Foreskin keratinocyte (primary cell): ENCODE measurements at places on chromosomes 5 and 9. TPM values are rescaled to one million over a fixed set of nuclear protein-coding genes. Genes with fewer than 3 reads are reported as not detected.

The SLC36A2 gene
- not detected in 2 replicates for total RNA-seq

The IFNA21 gene
- not detected in 2 replicates for total RNA-seq

The GRM6 gene
- not detected in 2 replicates for total RNA-seq

The ORM2 gene
- total RNA-seq, result not detected in 2 replicates

The MEIKIN gene
- total RNA-seq, result not detected in 2 replicates

The LTC4S gene
- total RNA-seq, result 0.60 and 0.71 TPM in 2 replicates

The LHX3 gene
- not detected in 2 replicates for total RNA-seq

The CARD6 gene
- 5.7 and 6.4 TPM in 2 replicates for total RNA-seq

The PHF2 gene
- total RNA-seq, result 15.4 and 17.9 TPM in 2 replicates

The C9 gene
- total RNA-seq, result not detected in 2 replicates
